Thyroid gland (tissue), 4 donors: ENCODE measurements at places on chromosomes 3 and 15.
A peak's percentile ranks its signal among the peaks of the same experiment; 100 is the strongest.

DNA sequence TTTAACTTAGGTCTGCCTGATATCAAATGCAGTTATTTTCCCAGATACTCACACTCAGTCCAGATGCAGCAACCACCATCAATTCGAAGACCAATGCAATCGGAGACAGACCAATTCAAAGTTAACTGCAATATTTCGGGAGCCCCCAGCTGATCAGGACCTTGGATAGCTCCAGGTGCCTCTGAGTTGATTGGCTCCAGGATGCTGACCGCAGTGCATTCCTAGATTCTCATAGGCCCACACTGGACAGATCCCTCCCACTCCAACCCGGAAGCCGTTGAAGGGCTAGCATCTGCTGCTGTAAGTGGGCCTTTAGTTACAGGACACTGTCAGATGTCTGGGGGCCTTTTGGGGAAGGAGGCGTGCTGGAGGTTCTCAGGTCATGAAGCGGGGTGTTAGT lies 89.5 kb upstream of the ATP2B2 start:
- peak; percentile 66 for DNase-seq

DNA sequence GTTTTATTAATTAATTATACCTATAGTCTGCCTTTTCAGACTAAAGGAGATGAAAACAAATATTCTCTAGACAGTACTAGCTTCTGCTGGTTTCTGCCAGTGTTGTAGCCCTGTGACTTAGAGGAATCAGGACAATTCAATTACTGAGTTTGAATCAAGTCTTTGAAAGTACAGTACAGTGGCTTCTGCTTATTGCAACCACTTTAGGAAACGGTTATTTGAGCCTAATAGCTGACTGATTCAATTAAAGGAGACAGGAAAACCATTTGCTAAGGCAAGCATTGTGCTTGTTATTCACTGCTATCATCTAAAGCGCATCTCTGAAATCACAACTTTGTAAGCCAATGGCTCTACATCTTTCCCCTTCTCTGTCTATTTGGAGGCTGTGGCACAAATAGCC lies 90.1 kb upstream of the ARL6 start:
- DNase-seq, result no peak

DNA sequence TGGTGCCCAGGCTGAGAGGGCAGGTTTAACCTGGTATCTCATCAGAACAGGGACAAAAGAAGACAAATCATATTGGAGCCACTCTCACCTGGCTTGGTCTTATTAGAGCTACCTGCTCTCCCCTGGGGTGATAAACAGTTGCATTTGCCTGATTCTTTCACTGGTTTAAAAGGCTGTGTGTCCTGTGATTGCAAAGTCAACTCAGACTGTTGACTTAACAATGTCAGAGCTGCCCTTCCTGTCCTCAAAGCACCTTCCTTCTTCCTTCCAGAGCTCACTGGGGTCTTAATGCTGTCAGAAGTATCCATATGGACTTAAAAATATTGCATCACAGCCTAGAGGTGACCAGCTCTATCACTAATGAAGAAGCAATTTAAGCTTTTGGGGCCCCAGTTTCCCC lies 50.5 kb upstream of the MINAR1 start:
- no peak for DNase-seq

DNA sequence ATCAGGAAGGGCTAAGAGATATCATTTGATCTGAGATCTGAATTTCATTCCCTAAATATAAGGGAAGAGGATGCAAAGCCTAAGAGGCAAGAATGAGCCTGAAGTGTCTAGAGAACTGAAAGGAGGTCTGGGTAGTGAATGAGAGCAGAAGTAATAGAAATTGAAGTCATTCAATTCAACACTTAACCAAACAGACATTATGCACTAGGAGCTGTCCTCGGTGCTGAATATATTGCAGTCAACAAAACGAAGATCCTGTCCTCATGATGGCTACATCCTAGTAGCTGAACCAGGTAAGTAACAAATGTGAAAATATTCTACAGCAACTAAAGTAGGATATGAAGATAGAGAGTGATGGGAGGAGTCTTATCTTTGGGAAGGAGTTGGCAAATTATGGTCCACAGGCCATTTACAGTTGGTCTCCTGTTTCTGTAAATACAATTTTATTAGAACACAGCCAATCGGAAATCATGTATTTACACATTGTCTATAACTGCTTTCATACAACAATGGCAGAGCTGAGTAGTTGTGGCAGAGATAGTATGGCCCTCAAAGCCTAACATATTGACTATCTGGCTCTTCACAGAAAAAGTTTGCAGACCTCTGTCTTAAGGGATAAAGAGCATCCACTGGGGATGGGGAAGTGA lies 192.9 kb upstream of the CADPS start:
- DNase-seq, result peak; percentile 4

DNA sequence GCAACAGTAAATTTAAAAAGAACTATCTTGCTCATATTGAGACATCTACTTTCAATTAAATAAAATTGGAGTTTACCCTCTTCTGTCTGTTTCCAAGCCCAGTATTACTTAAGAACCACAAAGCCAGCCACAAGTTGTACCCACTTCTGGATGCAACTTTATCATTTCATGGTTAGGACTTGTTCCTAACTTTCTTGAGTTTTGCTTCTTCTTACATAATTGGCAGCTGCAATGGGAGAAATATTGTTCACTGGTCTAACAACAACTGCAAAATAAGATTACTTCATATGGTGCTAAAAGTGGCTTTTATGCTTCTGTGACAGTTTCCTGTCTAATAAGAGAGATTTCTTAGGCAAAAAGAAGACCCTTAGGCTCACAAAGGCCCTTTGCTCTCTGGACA lies 240.6 kb downstream of the OTOL1 start:
- DNase-seq, result no peak

GRCh38 chr3:158725348-158726011 lies 6.8 kb downstream of the RARRES1 start:
- no peak for DNase-seq

DNA sequence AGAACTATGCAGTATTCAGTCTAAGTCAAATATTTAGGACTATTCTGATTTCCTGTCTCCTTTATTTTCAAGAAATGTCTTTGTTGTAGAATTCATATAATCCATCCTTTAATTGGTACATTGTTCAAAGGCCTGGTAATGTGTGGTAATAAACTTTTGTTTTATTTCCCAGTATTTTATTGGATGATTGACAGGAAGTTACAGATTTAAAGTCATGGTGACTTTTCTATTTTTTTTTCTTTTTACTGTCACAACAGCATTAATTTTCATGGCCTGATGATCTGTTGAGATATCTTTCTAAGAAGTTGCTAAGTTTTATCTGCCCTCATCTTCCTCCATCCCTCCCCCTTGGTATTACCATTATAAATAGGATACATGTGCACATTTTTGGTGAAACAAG lies 161.7 kb downstream of the PTPRG start:
- DNase-seq, result no peak

DNA sequence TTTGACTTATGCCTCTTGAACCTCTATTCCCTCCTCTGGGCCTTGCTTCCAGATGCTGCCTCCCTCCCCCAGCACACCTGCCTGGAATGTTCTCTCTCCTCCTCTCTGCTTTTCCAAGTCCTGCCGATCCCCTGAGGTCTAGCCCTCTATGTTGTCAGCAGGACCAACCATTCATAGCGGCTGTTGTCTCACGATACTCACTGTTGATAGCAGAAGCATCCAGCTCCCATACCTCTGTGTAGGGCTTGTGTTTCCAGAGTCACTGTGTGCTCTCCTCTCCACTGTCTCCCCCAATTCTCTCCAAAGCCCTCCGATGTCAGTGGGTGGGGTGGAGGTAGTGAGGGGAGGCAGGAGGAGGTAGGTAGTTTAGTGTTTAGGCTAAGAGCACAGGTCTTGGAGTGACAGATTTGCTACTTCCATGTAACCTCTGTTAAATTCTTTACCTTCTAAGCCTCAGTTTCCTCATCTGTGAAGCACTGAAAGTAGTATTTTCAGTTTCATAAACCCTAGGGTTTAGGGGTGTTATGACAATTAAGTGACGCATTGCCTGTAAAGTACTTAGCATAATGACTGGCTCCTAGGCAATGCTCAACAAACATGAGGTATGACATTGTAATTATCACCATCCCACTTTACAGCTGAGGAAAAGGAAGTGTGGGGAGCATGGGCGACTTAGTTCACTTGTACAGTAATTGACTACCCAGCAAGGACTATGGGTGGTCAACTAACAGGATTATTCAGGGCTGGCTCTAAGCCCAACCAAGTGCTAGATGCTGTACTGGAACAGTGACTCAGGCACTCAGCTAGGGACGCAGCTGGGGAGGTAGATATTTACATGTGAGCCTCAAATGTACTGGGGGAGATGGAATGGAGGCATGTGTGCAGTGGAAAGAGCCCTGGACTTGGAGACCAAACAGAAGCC lies 122.8 kb downstream of the CACNA1D start:
- no peak for DNase-seq

DNA sequence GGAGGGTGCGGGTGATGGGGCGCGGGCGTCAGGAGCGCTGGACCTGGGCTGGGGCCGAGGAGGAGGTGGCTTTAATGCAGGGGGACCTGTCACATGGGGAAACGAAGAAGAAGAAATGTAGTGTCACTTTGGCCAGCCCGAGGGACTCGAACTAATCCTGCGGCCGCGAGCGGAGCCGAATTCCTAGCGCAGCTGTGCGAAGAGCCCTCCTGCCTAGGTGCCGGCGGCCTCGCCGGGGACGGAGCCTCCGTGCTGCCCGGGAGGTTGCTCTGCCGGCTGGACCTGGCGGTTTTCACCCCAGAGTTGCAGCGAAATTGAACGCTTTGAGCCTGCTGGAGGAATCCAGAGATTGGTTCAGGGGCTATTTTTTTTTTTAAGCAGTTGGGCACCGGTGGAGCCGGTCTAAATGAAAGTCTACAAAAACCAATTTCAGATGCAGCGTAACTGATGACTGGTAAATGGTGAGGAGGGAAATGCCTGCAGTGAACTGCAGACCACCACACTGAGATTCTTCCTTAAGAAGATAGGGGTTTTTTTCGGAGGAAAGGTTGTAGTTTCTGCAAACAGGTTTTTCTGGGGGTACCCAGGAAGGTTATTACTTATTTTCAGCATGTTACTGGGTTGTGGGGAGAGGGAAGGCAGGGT lies 662 bp downstream of the TMEM108 start:
- DNase-seq, result peak; percentile 48

GRCh38 chr3:192106543-192106942 lies 620.8 kb downstream of the FGF12 start:
- no peak for DNase-seq

GRCh38 chr3:22960105-22960984 lies 242.8 kb upstream of the UBE2E2 start:
- DNase-seq, result peak; percentile 17

DNA sequence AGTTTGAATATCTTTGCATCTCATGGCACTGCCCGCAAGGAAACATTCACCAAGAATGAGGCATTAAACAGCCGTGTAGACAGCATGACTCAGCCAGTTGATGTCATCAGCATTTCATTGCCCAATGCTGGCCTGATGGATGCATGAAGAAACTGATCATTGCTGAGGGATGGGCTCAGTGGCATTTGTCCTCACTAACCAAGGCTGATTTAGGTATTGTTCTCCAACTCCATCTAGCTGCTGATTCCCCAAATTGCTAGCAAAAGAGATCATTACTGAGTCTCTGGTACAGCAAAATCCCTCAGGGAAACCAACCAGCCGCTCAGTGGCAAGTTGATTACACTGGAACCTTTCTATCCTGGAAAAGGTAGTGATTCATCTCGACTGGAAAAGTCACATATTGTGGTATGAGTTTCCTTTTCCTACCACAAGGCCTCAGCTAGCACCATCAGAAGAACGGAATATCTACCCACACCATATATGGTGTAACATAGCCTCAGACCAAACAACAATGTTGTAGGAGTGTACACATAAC lies 186.5 kb upstream of the GAP43 start:
- no peak for DNase-seq

DNA sequence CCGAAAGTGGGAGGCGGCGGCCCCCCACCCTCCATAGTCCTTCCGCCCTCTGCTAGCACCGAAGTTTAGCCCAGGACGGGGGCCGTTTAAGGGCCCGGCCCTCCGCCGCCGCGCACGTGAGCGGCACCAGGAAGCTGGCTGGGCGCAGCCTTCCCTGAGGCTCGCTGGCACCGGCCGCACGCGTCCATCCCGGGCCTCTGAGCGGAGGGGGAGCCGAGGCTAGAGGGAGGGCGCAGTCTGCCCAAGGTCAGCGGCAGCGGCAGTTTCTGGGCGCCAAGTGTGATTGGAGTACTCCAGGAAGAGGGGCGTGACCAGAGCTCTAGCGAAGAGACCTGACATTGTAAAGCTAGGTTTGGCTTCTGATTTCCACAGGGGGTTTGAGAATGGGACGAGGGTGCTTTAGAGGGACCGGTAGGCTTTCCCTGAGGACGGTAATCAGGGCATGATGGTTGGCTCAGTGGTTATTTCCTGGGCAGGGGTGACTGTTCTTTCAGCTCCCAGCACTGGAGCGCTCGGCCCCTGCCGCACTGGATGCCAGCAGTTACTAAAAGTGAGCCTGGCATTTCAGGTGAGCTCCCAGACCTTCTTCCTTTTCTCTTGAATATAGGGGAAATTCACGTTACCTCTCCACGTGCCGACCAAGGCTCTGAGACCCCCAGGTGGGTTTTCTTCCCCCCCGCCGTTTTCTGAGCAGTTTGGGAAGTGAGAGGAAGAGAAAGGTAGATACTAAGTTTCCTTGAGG lies 853 bp downstream of the TEX264 start:
- peak; percentile 79 for DNase-seq

DNA sequence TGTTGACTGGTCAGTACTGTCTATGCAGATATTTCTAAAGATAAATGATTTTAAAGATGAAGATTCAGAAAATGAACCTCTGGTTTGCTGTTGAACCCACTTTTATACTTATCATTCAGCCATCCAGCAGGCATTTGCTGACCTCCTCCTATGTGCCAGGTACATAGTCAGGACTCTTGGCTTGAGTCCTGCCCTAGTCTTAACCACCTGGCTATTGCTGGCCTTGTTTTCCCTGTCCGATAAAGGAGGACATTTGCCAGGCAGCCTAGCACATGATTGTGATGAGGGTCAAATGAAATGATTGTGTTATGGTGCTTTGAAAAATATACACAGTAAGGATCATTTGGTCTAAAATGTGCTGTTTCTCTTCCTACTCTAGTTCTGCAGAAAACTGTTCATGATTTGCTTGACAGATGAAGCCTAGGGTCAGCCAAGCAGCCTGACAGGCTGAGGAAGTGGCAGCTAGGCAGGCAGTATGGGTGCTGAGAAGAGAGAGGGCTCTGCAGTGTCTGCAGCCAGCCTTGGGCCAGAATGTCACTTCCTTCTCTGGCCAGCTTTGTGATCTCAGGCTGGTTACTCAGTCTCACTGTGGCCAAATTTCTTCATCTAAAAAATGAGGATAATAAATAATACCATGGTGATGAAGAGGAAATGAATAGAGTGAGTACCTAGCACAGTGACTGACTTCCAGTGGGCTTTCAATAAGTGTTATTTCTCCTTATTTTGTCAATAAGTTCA lies 13.8 kb downstream of the EXOSC7 start:
- no peak for DNase-seq

DNA sequence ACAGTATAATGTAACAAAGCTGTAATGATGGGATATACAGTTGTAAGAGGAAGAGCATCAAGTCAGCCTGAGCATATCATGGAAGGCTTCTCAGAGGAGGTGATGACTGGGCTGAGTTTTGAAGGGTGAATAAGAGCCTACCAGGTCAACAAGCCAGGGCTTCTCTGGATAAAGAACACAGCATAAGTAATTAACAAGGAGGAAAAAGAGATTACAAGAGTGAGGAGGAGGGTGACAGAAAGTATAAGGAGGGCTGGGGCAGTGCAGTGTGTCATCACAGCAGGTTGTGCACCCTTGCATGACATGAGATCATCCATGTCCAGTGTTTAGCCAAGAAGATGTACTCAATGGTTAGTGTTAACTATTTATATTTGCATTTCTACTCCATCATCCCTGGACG lies 16.9 kb upstream of the SPATA12 start:
- DNase-seq, result no peak
